Activated naive CD4-positive, alpha-beta T cell treated with anti-CD3 and anti-CD28 coated beads, Interleukin-2, amount 50 U/mL, for 72 hours (primary cell): ENCODE measurements at places on chromosomes 2 and 18. TPM values are rescaled to one million over a fixed set of nuclear protein-coding genes. Genes with fewer than 3 reads are reported as not detected.

CRACDL gene
- total RNA-seq: not detected

ZSWIM2 gene
- total RNA-seq: not detected

USP14 gene
- 79.3 TPM for total RNA-seq

ERICH2 gene
- total RNA-seq: not detected

KYNU gene
- not detected for total RNA-seq

RAB31 gene
- total RNA-seq: 0.99 TPM

FBXO36 gene
- 0.91 TPM for total RNA-seq

LBH gene
- total RNA-seq: 88.2 TPM

TET3 gene
- 24.7 TPM for total RNA-seq

LRRC30 gene
- total RNA-seq: not detected

ARHGAP25 gene
- total RNA-seq: 37.7 TPM

FASTKD2 gene
- total RNA-seq: 24.8 TPM

UGT1A4 gene
- not detected for total RNA-seq

SCYGR4 gene
- not detected for total RNA-seq

POMC gene
- 2.4 TPM for total RNA-seq

CD302 gene
- total RNA-seq: 0.20 TPM

LONRF2 gene
- 0.04 TPM for total RNA-seq

PFN4 gene
- not detected for total RNA-seq

GRCh38 chr2:166916987-166917386 lies 28.7 kb downstream of the XIRP2 start:
- no peak for DNase-seq

- DNase-seq: no peak
Observed at GRCh38 chr2:30580391-30580790, 133.3 kb downstream of the LCLAT1 start.

- no peak for DNase-seq
Observed at GRCh38 chr2:17821535-17822444, 5.5 kb downstream of the MSGN1 start.

DNA sequence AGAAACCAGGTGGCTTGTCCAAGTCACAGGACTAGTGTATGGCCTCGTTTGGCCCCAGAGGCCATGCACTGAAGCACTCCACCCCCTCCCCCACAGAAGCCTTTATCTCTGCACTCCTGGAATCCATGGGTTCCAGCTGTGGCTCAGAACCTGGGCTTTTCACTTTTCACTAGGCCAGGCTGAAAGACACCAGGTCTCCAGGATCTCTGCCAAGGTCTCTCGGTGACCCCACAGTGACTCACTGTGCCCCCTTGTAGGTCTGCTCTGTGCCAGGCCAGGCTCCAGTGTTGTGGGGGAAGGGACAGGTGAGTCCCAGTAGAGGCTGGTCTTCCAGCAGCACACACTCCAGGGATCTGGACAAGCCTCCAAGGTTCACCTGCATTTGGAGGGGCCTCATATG lies 31.0 kb upstream of the GLI2 start:
- no peak for DNase-seq

DNA sequence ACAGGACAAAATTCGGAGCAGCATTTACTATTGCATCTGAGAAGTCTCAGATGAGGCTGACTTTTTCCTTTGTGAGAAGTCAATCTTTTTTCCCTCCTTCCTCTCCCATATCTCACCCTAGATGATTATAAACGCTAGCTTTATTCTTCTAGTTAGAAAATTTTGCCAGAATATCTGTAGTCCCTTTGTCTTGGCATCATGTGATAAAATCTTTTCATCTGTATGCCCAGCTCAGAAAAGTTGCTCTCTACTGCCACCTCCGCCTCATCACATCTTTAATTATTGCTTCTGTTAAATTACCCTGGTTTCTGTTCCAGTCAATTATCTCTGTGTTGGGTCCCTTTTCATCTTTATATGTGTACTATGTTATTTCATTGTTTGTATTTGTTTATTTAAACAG lies 210.8 kb upstream of the SLC35G4 start:
- DNase-seq: no peak

GRCh38 chr2:100042562-100042961 lies 99.8 kb downstream of the AFF3 start:
- DNase-seq: no peak

DNA sequence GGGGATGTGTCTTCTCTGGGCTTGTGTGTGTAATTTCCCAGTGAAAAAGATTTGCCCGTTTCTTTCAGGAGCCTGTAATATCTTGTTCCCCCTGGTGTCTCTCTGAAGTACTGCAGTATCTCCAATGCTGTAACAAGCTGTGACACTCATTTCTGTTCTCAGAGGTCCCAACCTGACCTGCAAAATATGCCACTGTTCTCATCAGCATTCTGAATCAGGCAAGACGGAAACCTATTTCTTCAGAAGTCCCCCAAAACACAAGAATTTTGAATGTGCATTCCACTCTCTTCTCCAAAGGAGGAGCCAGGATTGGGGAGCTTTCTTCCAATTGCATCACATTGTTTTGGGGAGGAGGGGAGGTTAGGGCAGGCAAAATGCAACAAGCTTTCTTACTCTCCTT lies 77.0 kb upstream of the CNGA3 start:
- DNase-seq: peak; percentile 37

GRCh38 chr18:3874125-3874524 lies 424.2 kb downstream of the TGIF1 start:
- DNase-seq: no peak

- DNase-seq: no peak
Observed at GRCh38 chr2:180695586-180696401, 284.6 kb upstream of the UBE2E3 start.

DNA sequence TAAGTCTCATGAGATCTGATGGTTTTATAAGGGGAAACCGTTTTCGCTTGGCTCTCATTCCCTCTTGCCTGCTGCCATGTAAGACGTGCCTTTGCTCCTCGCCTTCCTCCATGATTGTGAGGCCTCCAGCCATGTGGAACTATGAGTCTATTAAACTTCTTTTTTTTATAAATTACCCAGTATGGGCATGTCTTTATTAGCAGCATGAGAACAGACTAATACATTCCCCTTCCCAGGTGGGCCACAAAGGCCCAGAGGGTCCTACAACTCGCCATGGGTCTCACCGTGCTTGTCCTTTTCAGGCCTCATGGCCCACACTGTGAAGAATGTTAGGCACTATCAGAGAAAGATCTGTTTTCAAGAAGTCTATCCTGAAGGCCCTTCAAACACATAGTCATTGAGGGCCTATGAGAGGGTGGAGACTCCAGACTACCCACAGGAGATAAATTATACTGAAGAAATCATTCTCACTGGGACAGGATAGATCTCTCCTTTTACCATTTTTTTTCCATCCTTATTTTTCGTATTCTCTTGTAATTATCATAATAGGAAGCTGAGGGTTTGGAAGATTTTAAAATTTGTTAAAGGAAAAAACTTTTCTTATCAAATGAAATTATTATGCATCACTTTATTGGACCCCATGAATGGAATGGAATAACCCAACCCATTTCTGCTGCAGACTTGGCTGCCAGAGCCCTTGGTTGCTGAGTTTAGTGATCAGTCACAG lies 91.0 kb upstream of the MSH2 start:
- no peak for DNase-seq

DNA sequence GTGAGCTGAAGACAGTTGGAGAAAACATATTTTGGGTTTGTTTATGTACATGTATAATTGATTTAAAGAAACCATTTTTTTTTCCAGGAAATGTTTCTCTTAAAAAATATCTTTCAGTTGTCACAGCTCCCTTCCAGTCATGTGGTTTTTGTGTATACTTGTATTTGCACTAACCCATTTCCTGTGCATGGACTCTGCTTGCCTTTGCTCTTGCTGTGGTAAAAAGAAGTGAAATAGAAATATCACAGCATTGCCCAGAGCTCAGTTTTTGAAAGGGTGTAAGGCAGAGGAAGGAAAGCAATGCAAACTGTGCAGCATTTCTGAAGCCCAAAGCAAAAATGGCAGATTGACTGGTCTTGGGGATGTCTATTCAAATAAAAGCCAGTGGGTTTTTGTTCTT lies 10.4 kb upstream of the DOCK10 start:
- DNase-seq: no peak

- no peak for DNase-seq
Observed at GRCh38 chr2:58449286-58450010, 208.3 kb upstream of the FANCL start.

DNA sequence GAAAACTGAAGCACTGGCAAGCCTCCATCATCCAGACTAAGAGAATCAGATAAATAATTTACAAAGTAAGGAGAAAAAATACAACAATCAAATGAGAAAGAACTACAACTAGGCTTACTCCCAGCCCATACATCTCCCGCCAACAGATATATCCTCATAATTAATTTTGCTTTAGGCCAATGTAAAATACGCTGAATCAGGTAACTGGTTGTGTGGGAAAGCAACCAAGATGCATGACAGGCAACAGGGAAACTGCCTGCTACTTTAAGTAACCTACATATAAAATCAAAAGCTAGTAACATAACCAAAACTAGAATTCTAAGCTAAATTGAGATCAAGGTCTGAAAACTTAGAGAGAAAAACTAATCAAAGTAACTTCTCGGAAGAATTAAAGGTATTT lies 21.5 kb downstream of the PRPF40A start:
- DNase-seq: no peak

DNA sequence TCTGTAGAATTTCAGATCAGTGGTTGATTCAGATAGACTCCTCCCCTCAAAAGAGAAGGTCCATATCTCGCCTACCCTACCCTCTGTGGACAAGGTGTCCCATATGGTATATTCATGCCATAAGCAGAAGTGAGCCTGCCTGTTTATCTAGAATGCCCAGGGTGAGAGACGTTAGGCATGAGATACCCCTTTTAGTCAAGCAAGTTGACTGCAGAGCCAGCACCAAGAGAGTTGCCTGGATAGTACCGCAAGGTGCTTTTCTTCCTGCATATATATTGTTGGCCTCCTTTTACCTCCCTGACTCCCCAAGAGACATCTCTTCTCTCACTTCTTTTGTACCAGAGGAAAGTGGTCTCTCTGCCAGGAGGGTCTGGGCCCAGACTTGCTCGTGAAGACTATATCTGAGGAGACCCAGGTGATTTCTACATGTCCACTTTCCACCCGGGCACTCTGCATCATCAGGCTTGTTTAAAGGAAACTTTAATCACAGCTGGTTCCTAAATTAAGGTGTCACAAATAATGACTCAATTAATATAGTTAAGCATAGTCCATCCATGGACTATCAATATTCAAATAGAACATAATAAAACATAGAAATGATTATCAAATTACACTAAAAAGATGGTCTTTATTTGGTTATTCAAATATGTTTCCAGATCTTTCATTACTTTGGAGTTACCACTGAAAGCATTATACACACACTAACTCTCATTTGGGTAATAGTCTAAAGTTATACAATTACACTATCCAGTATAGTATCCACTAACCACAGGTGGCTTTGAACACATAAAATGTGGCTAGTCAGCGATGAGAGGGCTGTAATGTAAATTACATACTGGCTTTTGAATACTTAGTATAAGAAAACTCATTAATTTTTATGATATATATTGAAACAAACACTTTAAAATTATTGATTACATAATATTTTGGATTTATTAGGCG lies 4.1 kb downstream of the ITGA4 start:
- no peak for DNase-seq

- DNase-seq: no peak
Observed at GRCh38 chr18:53991202-53991601, 233.3 kb downstream of the MBD2 start.

GRCh38 chr2:142755191-142755590 lies 122.3 kb upstream of the KYNU start:
- DNase-seq: no peak

- DNase-seq: no peak
Observed at GRCh38 chr2:191086706-191087105, 64.1 kb downstream of the STAT4 start.

DNA sequence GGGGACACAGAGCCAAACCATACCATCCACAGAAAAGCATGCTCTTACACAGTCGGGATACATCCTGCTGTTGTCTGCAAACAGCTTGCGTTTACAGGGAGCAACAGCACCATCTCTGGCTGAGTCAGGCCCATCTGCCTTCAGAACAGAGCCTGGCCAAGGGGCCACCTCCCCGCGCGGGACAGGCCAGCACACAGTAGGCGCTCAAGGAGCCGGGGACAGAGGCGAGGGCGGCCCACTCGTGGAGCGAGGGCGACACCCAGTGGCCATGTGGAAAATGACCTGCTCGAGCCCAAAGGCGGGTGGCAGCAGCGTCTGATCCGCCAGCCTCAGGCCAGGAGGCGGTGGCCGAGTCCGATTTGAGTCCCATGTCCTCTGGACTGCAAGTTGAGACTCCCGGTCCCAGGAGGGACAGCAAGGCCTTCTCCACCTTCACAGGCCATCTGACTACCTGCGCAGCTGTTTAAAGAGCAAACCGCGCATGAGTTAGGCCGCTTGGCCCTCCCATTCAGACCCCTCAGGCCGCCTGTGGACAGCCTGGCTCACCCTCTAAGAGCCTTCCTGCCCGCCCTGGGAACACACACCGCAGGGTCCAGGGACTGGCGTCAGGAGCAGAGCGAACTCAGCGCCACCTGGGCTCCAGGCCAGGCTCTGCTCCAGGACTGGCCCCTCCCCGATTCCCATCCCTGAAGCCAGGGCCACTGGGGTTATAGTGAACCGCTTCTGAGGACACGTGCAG lies 38.3 kb downstream of the TTC32 start:
- peak; percentile 80 for DNase-seq

DNA sequence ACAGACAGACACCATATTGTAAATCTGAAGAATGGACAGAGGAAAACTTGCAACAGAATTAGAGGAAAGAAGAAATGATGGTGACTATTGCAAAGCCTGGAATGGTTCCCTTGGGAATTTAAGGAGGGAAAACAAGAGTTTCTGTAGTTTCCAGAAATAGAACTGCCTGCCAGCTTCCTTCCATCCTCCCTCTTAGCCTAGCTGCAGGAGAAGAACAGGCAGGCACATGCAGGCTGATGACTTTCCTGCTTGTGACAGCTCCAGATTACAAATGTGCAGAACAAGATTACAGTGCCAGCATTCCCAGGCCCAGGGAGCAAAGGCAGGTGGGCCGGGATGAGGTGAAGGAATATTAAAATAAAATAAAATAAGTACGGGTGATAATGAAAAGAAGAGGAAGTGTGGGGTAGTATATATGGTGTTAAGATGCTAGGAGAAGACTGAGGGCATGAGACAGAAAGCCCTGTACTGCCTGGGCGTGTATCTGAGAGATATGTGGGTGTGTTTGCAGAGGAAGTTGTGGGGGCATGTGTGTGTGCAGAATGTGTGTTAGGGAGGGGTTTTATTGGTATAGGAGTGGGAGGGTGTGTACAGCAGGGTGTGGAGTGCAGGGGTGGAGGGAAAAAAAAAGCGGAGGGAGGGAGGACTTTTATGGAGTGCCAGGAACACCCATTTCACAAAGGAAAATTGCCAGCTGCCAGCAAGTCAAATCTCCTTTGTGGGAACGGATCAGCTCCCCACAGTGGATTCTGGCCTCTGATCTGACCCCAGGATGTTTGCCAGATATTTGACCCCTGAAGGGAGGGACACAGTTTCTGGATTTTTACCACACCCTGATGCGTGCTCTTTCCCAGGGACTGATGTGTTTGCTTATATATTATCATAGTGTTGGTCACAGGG lies 43.9 kb upstream of the NEMP2 start:
- DNase-seq: no peak

DNA sequence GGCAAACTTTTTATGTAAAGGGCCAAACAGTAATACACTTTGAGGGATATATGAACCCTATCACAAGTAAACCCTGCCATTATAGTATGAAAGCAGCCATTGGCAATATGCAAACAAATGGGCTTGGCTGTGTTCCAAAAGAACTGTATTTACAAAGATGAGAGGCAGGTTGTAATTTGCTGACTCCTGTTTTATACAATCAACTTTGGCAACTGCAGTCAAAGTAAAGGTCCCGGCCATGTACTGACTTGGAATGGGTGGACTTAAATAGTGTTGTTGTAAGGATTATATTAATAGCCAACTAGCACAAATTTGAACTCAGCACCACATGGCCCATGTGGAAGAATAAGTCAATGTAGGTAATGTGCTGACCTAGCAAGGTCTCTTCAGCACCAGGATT lies 223.4 kb downstream of the WDPCP start:
- DNase-seq: no peak
